Sigmoid colon (tissue), 7 donors: ENCODE measurements at places on chromosomes 7 and 10. TPM values are rescaled to one million over a fixed set of nuclear protein-coding genes. Genes with fewer than 3 reads are reported as not detected.

GRCh38 chr7:179209-179681, 13.1 kb upstream of the FAM20C start:
- DNase-seq = peak; percentile 82

DNA sequence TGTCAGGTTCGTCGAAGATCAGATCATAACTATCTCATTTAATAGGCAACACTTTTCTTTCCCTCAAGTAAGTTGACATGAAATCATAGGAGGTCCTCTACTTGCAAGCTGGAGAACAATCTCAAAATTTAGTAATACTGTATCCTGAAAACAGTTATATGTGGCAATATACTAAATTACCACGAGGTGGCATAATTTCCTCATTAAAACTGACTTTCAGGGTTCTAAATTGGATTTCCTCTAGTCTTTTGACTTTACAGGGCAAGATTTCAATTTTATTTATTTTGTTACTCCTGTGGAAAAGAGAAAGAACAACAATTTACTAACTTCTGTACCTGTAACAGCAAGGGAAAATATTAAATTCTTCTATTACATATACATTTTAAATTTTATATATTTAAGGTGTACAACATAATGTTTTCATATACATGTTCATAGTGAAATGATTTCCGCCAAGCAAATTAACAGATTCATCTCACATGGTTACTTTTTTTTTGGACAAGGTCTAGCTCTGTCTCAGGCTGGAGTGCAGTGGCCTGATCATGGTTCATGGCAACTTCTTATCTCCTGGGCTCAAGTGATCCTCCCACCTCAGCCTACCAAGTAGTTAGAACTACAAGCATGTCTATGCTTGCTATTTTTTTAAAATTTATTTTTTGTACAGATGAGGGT, 53.4 kb upstream of the CYP2C18 start:
- no peak for DNase-seq

DNA sequence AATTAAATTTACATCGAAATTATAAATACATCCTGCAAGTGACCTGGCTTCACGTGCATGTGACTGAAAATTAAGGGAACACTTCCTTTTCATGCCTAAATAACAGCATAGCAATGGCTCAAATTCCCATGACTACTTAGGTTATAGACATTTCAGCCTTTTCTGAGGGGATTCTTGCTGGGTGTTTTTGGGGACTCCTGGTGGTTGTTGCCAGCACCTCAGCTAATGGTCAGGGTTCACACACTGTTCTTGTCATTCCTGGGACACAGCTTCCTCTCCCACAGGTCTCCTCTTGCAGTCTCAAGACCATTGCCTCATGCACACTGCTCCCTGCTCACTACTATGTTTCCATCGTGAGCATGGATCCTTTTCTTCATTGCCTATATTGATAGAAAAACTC, 148.9 kb upstream of the GLI3 start:
- no peak for DNase-seq

DNA sequence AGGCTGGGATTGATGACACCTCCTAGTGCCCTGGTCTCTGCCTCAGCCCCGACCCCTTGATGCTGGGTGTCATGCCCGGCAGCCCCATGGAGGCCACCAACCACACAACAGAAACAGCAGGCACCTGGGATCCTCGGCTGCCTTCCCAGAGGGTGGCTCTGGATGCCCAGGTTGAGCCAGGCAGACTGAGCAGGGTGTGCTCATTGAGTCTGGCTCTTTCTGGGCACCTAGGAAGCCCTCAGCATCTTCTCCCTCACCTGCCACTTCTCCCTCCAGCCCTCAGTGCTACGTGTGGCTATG, 484.5 kb upstream of the MGMT start:
- DNase-seq = no peak

GRCh38 chr7:16933296-16934279, 51.8 kb upstream of the AGR3 start:
- no peak for DNase-seq

The SEMA3D gene
- 3.8 TPM for total RNA-seq

The C10orf105 gene
- 0.55 TPM for total RNA-seq

The WNT8B gene
- total RNA-seq = not detected

The FANK1 gene
- total RNA-seq = 1.5 TPM
